ENCODE measurements at places on chromosomes 1 and 21.

DNA sequence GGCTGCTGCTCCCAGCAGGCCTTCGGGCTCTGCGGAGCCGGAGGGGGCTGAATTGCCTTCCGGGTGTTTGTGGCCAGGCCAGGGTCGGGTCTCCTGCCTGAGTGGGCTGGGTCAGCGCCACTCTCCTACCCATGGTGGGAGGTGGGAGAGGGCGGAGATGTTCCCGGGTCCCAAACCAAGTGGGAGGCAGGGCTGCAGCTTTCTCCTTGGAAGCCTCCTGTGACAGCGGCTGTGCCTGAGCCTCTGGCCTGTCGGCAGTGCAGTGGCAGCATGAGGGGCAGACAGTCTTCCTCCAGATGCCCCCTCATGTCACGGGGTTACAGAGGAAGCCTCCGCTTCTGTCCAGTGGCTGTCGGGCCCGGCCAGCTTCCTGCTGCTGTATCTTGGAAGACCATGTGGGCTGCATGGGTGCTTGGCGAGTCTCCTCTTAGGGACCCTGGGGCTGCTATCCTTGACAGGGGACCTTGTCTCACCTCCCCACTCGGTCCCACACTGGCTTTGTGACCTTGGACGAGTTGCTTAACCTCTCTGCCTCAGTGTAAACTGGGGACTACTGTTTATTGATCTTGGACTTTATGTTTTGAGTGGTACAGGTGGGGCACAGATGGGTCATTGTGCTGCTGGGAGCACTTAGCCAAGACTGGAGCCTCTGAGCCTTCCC, 4.3 kb downstream of the SKI start:
- DNase-seq = no peak

- no peak for DNase-seq
These were observed 20.6 kb downstream of the PGBD2 start for GRCh38 chr1:248926401-248927182.

DNA sequence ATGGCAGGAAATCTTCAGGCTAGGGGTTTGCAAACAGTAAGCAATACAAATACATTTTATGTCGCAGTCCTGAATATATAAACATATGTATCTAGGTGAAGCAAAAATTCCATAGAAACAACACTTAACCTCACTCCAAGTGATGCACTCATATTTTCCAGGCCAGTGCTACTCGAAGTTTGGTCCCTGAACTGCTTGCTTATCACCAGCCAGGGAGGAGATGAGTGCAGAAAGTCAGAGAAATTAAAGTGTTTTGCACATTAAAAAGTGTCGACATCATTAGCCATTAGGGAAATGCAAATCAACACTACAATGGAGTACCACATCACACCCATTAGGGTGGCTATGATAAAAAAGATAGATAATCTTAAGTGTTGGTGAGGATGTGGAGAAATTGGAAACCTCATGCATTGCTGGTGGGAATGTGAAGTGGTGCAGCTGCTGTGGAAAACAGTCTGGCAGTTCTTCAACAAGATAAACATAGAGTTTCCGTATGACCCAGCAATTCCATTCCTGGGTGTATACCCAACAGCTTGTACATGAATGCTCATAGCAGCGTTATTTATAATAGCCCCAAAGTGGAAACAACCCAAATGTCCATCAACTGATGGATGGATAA, 70.5 kb upstream of the CSF1 start:
- no peak for DNase-seq

GRCh38 chr1:94119796-94120569, 965 bp downstream of the ABCA4 start:
- DNase-seq = no peak

DNA sequence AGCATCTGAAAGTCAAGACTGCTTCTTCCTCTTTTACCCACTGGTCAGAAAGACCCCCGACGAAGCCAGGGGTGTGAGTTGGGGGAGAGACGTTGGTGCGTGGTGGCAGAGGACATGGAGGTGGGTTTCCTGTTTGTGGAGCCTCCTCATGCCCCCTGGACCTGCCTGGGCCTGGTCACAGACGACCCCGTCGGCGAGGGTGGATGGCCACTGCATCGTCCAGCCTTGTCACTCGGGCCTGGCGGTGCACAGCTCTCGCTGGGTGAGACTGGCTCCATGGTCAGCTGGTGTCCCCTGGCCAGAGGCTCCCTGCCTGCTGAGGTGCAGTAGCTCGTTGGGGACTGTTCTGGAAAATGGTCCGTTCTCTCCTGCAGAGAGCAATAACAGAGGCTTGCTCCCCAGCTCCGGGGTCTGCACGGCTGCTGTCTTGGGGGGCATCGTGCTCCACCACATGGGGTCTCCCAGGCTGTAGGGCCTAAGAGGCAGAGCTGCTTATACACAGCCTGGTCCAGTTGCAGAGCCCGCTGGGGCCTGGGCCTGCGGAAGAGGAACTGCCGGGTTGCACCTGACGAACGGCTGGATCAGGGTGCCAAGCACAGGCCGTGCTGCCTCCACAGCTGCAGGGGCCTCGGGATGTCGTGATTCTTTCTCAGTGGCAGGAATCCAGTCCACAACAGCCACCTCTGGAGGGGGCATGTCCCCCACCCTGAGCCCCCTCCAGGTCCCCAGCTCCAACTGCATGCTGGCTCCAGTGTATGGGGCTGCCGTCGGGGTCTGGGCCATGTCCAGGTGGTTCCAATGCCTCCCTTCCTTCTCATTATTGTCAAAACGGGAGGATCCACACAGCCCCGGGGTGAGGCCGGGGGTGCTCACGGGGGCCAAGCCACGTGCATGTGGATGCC, 18.0 kb upstream of the ACTRT2 start:
- DNase-seq = no peak

GRCh38 chr1:4461726-4462290, 192.6 kb upstream of the AJAP1 start:
- DNase-seq = no peak

DNA sequence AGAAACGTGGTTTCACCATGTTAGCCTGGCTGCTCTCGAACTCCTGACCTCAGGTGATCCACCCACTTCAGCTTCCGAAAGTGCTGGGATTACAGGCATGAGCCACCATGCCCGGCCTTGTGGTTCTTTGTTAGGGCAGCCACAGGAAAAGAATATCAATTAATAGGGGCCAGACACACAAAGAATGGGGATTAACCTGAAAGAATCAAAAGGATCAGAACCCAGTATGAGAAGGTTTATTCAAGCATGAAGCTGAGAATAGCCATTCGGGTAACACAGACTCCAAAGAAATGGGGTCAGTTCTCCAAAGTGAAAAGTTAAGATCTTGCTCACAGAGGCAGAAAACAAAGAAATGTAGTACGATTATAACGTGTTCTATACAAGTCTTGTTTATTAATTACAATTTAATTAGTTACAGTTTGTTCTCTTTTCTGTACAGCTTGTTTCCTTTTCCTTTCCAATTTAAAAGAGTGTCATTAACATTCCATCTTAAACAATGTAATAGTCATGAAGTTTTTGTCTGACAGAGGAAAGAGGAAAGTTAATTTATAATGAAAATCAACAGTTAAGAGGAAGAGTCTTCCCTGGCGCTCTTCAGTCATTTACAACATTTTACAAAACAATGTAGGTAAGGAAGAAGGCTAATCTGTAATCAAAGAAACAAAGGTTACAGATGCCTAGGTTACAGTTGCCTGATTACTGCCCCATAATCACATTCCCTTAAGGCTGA, 51.3 kb upstream of the SLC45A1 start:
- DNase-seq = no peak

GRCh38 chr21:35855484-35855883, 204.8 kb downstream of the SETD4 start:
- DNase-seq = no peak

- no peak for DNase-seq
These were observed 9.1 kb downstream of the ADGRL2 start for GRCh38 chr1:81809808-81810207.

- DNase-seq = no peak
These were observed 39.8 kb upstream of the ZBTB18 start for GRCh38 chr1:244011271-244011670.

DNA sequence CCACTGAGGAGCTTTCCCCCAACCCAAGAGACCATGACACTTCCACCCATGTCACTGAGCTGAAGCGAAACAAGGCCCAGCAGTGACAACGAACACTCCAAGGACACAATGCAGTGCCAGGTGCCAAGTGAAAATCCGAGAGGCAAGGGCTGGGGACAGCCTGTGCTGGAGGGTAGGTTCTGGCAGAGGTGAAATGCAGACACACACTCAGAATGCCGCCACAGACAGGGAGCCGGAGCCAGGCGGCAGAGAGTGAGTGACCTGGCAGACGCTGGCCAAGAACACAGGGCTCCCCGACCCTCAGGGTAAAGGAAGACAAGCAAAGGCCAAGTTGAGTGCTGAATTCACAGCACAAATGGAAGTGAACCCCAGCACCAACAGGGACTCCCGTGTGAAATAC, 78.9 kb downstream of the CD46 start:
- no peak for DNase-seq

- DNase-seq = no peak
These were observed 32.3 kb downstream of the PTPRC start for GRCh38 chr1:198671136-198671535.

DNA sequence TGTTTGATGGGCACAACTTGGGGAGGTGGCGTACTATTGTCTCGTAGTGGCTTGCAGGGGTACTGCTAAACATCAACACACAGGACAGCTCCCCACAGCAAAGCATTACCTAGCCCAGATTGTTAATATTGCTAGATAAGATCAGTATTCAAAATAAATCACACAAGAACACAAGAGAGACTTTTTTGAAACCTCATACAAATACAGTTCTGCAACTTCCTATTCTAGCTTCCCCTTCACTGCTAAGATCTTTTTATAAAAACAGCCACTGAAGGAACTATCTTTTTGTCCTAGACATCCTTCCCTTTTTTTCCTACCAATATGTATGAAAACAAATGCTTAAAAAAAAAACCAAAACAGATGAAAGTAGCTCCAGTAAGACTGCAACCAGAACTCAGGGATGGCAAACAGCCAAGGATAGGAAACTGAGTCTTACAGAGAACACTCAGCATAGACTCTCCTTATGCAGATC, 137.8 kb upstream of the KRTAP19-8 start:
- DNase-seq = no peak

- DNase-seq = no peak
These were observed 86.2 kb downstream of the PTPRC start for GRCh38 chr1:198725090-198725489.
